Nucleus accumbens (tissue), 56 donors: ENCODE measurements at places on chromosomes 5 and 9.
A peak's percentile ranks its signal among the peaks of the same experiment; 100 is the strongest.

DNA sequence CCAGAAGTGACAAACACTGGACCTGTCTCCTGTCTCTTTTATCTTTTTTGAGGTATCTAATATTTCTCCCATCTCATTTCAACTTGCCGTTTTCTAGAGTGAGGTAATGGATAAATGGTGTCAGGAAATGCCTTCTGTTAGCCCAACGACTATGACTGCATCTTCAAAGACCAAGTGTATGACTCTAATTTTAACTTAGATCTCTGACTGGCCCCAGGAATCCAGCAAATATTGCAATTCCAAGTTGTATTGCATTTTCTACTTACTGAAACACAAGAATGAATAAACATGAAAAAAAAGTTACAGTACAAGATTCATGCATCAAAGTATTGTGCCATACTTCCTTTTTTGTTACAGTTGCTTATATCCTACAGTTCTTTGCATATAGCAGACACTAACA lies 26.3 kb downstream of the SLC28A3 start:
- no peak for DNase-seq

- no peak for DNase-seq
Measured at GRCh38 chr5:139577689-139578290, 16.7 kb downstream of the UBE2D2 start.

- DNase-seq, result no peak
Measured at GRCh38 chr5:144469106-144469505, 298.4 kb downstream of the KCTD16 start.

DNA sequence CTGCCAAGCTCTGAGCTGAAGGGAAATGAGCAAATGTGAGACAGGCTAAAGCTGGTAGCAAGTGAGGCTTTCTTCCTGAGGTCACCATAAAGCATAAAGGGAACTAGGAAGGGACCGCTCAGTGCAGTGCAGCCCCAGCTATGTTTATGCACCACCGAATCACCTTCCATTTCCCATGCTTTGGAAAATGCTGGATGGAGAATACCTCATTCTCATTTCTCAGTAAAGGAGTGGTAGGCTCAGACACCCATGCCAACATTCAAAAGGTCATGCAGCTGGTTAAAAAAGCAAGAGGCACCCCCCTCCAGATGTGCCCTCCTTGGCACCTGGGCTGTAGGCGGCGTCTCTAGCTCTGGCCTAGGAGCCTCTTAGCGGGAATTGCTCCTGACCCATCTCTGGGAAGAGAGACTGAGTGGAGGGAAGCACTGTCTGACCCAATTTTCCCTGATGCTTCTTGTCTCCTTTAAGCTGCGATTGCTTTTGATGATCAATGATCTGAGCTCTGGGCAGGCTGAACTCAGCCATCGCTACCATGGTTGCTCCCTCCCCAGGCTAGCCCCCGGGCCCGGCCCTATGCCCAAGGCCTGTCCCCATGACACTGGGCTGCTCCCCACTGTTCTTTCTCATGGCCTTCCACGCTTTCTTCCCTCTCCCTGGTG lies 58.7 kb downstream of the ZNF354C start:
- DNase-seq, result no peak

DNA sequence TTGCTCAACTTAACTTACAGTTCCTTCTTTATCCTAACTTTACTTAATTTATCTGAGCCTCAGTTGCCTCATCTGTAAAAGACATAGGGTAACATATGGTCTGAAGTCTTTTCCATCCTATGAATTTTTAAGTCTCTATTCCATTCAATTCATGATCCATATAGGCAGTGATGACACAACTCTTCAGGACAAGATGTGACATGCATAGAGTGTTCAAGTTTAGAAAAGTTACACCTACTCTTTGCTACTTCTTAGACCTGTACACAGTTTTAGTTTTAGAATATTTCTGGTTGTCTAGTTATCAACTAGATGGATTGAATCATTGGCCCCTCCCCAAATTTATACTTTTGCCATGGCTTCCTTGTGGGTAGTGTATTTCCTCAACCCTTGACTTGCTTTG lies 50.7 kb upstream of the ELL2 start:
- no peak for DNase-seq

DNA sequence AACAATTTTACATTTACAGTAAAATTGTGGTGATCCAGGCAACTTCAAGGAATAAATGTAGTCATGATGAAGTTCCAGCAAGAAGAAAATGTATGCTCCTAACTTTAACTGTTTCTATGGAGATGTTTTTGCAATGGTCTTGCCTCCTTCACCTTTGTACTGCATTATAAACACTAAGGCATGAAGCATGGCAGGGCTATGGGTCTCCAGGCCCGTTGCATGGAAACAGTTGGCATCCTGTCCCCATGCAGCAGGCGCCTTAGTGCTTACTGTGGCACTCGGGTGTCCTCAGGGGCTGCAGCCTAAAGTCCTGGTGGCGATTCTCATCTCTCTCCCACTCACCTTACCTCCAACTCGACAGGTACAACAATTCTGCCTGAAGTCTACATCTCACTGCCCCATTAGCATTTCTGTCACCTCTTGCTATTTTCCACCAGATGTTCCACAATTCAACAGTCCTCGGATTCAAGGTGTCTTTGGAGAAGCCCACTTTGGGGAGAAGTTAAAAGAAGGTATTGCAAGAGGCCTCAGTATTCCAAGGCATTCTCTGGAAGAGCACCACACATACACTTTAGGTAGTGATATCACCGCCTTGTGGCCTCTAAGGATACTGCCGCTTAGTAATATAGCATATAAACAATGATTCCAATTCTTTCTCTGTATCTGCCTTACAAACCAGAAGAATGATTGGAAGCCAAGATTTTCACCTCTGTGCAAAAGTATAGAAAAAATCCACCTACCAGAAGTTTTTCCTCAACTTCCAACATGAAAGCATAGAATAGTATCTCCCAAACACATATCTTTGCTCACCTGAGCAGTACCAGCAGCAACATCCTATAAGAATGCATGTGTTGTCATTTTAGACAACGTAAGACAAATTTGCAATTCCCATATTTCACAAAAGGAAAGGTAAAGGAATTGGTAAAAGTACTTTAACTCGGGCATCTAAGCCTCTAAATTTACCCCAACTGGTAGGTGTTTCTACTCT lies 5.1 kb downstream of the LIFR start:
- DNase-seq, result no peak

DNA sequence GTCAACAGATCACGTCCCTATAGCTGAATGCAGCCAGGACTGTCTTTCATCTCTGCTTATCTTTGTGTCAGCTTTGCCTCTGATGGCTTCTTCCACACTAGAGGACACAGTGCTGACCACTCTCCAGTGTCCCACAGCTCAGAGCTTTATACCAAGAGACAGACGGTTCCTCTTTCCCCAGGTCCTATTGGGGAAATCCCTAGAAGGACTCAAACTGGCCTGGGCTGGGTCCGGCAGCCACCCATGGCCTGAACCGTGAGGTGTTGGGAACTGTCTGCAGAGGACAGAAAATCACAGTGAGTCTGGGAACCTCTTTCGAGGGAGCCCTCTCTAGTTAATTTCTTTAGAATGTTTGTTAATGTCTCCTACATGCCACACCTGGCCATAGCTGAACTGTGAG lies 68.3 kb upstream of the SHB start:
- no peak for DNase-seq

GRCh38 chr5:113163328-113163727 lies 186.7 kb downstream of the DCP2 start:
- DNase-seq, result no peak

DNA sequence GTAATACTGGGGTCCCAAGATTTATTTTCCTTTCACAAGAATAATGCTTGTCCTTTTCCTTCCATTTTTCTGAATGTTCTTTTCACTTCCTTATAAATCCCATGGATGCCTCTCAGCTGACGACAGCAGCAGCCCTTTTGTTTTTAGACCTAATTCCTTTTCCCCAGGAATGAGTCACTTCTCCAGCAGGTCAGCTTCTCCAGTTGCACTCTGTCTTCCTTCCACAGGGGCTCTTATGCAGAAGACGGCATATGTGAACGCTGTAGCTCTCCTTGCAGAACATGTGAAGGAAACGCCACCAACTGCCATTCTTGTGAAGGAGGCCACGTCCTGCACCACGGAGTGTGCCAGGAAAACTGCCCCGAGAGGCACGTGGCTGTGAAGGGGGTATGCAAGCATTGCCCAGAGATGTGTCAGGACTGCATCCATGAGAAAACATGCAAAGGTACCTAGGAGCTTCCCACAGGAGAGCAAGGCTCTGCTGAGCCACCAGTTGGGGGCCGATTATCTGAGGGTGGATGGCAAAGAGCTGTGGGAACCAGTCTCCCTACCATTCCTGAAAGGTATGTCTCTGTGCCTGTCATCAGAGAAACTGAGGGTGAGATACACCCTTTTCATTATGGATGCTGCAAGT lies 72.9 kb downstream of the RFK start:
- DNase-seq, result no peak

GRCh38 chr9:36101916-36102741 lies 34.4 kb upstream of the GLIPR2 start:
- no peak for DNase-seq

DNA sequence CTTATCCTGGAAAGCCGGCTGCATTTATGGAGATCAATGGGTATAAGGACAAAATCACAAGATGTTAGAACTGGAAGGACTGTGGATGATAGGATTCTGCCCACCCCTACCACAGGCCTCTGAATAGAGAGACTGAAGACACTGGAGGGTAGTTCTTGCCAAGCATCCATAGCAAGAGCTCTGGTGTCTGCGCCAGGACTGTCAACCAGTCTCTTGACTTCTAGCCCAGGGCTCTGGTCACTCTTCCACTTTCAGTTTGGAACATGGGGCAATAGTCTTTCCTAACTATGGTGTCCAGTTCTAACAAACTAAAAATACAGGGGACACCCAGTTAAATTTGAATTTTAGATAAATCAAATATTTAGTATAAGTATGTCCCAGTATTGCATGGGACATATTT lies 23.4 kb downstream of the LARP1 start:
- no peak for DNase-seq

GRCh38 chr5:142309747-142310318 lies 15.0 kb downstream of the SPRY4 start:
- no peak for DNase-seq

DNA sequence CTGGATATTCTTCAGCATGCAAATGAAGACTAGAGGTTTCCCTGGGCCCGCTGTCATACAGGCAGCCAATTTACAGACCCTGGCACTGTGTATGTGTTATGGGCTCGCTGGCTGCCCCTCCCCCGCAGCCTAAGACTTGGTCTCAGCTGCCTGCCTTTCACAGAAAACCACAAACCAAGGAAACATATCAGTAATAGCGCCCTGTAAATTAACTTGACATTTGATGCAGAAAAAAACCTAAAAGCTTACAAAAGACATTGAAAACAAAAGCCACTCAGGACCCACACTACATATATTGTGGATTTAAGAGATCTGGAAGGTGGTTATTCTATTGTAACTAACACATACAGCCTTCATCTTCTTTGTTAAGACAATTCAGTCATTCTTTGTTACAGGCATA lies 287.0 kb upstream of the TMEM161B start:
- no peak for DNase-seq

DNA sequence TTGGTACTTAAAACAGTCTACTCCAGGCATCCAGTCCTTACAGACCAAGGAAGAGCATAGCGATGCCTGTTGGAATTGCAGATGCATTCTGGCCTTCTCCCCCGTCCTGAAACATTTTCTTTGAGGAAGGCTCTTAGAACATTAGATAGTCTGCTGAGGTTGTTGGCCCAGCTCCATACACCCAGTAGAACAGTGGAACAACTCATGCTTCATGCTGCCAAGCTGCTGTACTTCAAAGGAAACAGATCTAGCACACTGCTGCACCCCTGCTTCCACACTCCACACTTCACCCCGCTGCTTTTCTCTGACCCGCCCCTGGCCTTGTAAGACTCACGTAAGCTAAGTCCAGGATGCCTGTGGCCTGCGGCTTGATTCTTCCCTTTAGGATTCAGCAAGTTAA lies 33.4 kb upstream of the NCS1 start:
- DNase-seq, result no peak

DNA sequence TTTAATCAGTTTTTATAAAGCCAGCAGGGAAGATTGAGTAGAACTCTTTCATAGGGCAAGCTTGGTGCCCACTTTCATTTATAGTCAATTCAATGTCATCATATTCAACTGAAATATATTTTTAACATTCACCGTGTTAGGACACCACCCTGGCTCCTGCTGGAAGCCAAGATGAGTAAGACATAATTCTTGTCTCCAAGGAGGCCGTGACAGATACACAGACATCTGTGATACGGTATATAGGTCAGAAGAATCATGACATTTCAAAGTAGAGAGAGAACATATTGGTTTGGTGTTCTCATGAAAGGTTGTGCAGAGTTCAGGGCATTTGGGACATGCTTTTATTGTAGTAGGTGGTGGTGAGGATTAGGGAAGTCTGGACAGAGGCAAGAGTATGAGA lies 120.1 kb downstream of the CMYA5 start:
- DNase-seq, result no peak

DNA sequence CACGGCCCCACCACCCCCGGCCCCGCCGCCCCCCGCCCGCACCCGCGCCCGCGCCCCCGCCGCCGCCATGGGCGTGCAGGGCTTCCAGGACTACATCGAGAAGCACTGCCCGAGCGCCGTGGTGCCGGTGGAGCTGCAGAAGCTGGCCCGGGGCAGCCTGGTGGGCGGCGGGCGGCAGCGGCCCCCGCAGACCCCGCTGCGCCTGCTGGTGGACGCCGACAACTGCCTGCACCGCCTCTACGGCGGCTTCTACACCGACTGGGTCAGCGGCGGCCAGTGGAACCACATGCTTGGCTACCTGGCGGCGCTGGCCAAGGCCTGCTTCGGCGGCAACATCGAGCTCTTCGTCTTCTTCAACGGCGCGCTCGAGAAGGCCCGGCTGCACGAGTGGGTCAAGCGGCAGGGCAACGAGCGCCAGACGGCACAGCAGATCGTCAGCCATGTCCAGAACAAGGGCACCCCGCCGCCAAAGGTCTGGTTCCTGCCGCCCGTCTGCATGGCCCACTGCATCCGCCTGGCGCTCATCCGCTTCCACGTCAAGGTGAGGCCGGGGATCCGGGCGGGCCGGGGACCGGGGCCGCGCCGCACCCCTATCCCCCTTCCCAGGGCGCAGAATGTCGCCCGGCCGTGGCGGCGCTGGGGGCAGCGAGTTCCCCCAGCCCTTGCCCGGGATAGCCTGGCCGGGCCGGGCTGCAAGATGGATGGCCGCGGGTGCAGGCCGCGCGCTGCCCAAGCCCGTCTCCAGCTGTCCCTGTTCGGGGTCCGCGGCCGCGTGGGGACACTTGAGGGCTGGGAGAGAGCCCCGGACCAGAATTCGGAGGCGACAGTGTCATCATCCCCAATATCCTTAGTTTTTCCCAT lies 594 bp downstream of the FAM120A start:
- peak; percentile 58 for DNase-seq

DNA sequence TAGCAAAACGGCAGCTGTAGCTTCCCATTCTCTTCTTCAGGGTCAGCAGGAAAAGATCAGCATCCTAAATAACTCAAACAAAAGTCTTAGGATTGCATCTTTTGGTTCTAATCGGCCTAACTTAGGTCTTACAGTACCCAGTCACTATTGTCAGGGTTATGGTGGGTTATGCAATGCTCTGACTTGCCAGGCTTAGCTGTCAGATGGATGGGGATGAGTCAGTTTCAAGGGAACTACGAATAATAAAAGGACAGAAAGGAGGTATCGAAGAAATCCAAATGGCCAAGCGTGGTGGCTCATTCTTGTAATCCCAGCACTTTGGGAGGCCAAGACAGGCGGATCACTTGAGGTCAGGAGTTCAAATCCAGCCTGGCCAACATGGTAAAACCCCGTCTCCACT lies 46.5 kb downstream of the PPP1R2B start:
- DNase-seq, result no peak

- DNase-seq, result peak; percentile 47
Measured at GRCh38 chr9:80410106-80410505, 838.3 kb downstream of the TLE4 start.
